ENCODE measurements at places on chromosomes 16 and 17.

DNA sequence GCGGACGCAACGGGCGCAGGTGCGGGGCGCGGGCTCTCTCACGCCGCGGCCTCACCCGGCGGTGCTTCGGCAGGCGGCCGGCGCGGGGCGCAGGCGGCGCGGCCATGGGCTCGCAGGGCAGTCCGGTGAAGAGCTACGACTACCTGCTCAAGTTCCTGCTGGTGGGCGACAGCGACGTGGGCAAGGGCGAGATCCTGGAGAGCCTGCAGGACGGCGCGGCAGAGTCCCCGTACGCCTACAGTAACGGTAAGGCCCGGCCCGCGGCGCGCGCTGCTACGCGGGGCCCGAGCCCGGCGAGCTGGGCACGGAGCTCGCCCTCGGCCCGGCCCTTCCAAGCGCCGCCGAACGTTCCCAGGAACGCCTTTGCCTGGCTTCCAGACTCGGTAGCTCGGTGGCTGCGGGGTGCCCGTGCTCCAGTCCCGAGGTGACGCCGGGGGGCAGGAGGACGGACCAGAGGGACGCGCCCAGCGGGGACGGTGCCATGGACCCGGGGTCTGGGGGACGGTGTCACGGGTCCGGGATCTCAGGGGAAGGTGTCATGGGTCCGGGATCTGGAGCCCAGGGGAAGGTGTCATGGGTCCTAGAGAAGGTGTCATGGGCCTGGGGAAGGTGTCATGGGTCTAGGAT is 435 bp downstream of the RAB40C start:
- no peak for DNase-seq

- no peak for DNase-seq
These were observed 104.3 kb downstream of the ADAMTS18 start for GRCh38 chr16:77330332-77331042.

DNA sequence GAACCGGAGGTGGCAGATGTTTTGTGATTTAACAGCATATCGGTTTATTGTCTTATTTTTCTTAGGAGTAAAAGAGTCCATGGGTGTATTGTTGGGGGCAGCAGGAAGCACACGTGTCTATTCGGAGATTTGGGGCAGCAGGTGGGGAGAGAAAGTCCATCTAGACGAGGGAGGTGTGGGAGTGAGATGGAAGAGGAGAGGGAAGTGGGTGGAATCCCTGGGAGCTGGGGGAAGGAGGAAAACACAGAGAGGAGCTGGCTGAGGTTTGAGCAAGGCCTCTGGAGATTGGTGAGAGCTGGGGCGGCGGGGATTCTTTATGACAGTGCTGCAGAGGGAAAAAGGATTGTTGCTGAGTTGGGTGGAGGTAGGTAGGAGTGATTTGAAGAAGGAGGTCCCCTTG is 72.1 kb downstream of the PRKCB start:
- DNase-seq = no peak

- no peak for DNase-seq
These were observed 47.2 kb upstream of the ICAM2 start for GRCh38 chr17:64067657-64068056.

- DNase-seq = peak; percentile 34
These were observed 9.0 kb upstream of the SPATA32 start for GRCh38 chr17:45270828-45271418.

All from stimulated activated CD8-positive, alpha-beta memory T cell treated with anti-CD3 and anti-CD28 coated beads, Interleukin-7, amount 100 ng/mL, for 4 hours (primary cell).